ENCODE measurements at places on chromosomes 16 and 17.

- DNase-seq: no peak
Observed at GRCh38 chr17:28811651-28812090, 30.9 kb downstream of the FAM222B start.

- peak; percentile 36 for DNase-seq
Observed at GRCh38 chr16:1771188-1771863, at the start of gene NME3. TSS of gene NME3 (minus strand) at chr16:1771543. CDS start at chr16:1771534, 9 bp downstream.

DNA sequence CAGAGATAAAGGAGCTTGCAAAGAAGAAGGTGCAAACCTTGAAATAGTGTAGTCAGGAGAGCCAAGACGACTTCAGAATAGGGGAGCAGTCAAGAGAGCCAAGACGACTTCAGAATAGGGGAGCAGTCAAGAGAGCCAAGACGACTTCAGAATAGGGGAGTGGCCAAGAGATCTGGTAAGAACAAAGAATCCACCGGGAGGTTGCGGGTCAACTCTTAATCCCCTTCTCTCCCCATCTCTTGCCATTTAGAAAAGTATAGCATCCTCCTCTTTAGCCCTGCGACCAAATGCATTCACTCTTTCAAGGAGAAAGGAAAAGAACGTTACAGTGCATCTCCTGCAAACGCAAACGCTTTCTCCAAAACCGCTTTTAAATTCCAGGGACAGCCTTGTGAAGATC is 713 bp downstream of the KNOP1 start:
- DNase-seq: no peak

DNA sequence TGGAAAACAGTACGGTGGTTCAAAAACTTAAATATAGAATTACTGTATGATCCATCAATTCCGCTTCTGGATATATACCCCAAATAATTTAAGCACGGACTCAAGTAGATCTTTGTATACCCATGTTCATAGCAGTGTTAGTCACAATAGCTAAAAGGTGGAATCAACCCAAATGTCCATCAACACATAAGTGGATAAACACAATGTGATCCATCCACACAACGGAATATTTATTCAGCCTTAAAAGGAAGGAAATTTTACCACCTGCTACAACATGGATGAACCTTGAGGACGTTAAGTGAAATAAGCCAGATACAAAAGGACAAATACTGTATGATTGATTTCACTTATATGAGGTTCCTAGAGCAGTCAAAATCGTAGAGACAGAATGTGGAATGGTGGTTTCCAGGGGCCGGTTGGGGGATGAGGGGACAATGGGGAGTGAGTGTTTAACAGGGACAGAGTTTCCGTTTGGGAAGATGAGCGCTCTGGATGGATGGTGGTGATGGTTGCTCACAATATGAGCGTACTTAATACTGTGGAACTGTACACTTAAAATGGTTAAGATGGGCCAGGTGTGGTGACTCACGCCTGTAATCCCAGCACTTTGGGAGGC is 5.4 kb upstream of the RNF222 start:
- DNase-seq: no peak

DNA sequence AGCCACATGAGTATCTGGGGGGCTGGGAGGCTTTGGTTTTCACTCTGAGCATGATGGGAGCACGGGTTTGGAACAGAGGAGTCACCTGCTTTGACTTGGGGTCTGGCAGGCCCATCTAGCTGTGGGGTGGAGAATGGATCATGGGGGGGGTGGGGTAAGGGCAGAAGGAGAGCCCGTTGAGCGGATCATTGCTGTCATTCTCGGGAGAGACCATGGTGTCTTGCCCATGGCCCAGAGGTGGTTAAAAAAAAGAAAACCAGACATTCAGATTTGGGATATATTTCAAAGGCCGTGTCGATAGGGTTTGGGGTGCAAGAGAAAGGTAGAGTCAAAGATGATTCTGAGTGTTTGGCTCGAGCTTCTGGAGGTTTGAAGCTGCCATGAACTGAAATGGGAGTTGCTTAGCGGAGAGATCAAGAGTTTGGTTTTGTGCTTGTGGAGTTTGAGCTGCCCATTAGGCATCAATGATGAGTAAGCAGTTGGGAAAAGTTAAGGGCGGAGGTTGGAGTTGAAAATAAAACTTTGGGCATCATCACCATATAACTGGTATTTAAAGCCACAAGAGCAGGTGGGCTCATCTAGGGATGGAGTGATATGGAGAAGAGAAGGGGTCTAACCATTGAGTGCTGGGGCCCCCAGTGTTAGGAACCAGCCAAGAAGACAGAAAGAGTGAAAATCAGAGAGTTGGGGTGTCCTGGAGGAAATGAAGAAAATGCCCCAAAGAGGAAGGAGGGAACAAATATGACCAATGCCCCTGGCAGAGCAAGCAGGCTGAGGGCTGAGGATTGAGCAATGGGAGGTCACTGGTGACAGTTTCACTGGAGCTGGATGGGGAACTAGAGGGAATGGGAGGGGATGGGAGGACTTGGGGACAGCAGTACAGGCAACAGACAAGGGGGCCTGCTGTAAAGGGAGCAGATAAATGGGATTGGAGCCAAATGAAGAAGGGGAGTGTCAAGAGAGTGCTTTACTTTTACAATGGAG is 1.9 kb downstream of the NOD2 start:
- no peak for DNase-seq

- DNase-seq: no peak
Observed at GRCh38 chr16:83400234-83400633, 407.5 kb upstream of the HSBP1 start.

GRCh38 chr17:2975469-2975958 is 87.9 kb downstream of the OR1D5 start:
- no peak for DNase-seq

GRCh38 chr17:78560731-78561130 is 16.5 kb downstream of the DNAH17 start:
- DNase-seq: no peak

DNA sequence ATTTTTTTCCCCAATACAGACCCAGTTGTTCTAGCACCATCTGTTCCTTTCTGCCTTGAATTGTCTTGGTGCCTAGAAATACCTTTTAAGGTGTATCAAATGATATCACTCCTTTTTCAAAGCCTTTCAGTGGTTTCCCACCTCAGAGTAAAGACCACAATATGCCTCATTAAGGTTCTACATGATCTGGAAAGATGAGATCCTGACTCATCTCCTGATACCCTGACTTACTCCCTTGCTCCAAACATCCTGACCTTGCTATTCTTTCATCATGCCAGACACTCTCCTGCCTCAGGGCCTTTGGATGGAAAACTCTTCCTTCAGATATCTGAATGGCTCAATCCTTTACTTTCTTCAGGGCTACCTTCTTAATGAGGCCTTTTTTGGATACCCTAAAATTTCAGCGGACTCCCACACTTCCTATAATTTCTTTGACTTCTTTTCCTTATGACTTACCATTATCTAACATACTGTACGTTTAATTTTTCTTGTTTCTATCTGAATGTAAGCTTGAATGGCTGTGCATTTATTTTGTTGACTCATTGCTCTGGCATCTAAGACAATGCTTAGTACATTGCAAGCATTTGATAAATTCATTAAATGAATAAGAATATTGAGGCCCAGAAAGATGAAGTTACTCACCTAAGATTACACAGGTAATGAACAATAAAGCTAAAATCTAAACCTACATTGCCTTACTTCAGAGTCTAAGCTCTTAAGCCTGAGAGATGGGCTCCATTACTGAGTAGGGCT is 19.2 kb downstream of the FLOT2 start:
- DNase-seq: no peak

GRCh38 chr16:2529061-2529931 is 1.9 kb downstream of the CEMP1 start:
- DNase-seq: no peak

GRCh38 chr16:48099455-48099854 is 56.3 kb downstream of the ABCC12 start:
- no peak for DNase-seq

- DNase-seq: no peak
Observed at GRCh38 chr16:12021578-12022253, 45.2 kb downstream of the SNX29 start.

DNA sequence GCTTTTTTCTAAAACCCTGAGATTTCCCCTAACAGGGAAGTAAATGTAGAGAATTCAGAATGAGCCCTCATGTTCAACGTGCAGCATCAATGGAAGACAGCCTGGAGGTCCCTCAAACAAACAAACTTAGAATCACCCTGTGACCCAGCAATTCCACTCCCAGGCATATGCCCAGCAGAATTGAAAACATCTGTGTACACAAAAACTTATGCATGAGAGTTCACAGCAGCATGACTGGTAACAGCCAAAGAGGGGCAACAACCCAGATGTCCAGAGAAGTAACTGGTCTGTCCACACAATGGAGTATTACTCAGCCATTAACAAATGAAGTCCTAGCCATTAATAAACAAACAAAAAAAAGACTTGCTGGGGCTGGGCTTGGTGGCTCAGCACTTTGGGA is 252.7 kb downstream of the PARN start:
- DNase-seq: no peak

DNA sequence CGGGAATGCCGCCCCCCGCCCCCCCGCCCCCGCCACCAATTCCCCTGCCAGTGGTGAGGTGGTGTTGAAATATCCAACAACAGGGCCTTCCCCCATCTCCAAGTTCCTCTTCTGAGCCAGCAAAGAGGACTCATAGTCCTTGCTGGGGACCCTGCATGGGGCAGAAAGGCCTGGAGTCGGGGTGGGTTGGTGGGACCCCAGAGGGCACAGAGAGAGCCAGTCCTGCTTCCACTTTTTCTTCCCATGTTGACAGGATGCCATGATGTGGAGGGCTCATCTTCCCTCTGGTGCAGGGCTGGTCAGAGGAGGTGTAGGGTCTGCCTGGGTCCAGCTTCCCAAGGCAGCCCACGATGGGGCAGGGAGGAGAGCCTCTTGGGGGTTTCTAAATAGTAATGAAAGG is 49.0 kb upstream of the PIK3R6 start:
- DNase-seq: no peak

- no peak for DNase-seq
Observed at GRCh38 chr17:77837917-77838316, 120.6 kb upstream of the TNRC6C start.

DNA sequence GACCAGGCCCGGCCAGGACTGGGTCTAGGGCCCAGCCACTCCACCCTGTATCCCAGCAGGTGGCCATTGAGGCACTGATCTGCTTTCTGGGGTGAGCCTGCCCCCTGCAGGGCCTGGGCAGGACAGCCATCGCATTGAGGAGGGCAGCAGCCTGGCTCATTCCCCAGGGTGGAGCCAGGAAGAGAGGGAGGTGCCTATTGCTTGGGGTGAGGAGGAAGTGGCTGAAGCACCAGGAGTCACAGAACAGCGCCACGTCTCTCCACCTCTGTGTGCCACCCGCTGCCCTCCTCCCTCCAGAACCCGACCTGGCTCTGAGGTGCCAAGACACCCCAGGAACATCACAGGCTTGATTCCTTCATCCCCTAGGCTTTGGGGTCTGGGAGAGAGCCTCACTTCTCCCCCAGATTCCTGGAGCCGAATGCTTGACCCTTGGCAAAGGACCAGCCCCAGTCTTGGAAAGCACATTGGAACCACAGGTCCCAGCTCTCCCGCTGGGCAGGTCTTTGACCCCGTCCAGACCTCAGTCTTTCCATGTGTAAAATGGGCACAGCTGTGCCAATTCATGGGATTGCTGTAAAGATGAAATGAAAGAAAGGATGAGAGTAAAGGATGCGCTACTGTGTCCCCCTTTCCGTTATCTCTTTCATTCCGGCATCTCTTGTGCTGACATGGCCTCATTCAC is 7.2 kb upstream of the KRT36 start:
- no peak for DNase-seq

GRCh38 chr17:82348866-82349265 is 10.2 kb upstream of the TEX19 start:
- no peak for DNase-seq

DNA sequence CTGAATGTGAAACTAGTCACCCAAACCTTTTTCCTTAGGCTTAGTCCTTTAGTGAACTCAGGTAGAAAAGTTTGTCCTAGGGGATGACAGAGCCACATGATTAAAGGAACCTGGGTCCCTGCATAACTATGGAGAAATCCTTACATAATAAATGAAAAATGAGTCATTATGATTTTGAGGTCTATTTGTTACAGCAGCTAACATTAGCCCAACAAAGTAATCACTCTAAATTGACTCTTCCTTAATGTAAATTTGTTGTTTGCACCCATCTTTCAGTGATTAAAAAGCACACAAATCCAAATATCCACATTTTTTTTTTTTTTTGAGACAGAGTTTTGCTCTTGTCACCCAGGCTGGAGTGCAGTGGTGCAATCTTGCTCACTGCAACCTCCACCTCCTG is 32.0 kb downstream of the OGFOD1 start:
- no peak for DNase-seq

DNA sequence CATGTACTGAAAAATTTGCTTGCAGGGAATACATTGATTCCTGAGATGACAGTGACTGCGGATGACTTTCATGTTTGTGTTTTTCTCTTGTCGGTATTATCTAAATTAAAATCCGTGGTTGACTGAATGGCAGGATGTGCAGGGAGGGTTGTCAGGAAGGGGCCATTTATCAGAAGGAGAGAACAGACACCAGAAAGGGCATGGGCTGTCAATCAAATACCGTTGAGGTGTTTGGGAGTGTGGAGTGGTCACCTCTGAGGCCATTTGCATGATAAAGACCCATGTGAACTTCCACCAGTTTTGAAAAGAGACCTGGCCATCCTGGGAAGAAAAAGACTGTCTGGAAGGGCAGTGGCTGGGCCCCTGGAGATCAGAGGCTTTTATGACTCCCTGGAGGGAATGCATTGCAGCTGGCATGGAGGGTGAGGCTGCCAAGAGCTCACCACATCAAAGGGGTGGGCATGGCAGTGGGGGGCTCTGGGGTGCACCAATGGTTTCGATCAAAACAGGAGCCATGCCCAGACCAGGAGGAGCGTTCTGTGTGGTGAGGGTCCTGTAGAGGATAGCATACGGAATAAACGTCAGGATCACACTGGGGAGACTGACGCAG is 67.1 kb downstream of the CYLD start:
- no peak for DNase-seq

DNA sequence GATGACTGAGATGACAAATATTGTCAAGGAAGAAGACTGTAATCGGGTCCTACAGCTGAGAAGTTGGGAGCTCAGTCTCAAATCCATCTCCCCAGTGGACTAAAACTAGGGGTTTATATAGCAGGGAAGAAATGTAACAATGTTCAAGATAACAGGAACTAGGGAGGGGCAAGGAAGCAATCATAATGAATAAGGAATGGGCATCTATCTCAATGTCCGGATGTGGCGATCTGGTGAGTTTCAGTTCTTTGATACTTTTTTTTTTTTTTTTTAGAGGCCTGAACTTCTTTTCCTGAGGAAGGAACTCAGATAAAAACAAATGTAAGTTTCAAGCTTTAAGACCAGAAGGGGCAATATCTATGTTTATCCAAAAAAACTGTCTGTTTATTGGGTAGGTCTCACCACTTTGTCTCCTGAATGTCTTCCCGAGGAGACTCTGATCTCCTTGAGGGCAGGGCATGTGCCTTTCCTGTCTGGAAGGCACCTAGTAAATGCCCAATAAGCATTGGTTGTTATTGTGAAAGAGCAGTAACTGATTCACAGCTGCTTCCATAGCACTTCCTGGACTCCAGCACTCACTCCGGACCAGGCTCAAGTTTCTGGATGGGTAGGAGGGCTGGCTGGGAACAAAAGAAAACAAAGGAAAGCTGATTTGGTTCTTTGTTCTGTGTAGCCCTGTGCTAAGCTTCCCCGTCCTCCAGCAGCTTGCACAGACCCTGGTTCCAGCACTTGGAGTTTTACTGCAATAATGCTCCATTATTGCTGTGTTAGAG is 51.9 kb downstream of the MEOX1 start:
- no peak for DNase-seq

Data from NCI-H1930 (cell line).